A549 treated with AZD2906 at 1 μM for 4 hours (cell line): ENCODE measurements at places on chromosomes 6 and 20. TPM values are rescaled to one million over a fixed set of nuclear protein-coding genes. Genes with fewer than 3 reads are reported as not detected.

TCF21 gene
- total RNA-seq = 0.02 to 0.08 TPM (median 0.05 TPM) in 5 replicates

FOXA2 gene
- 13.0 to 20.1 TPM (median 17.9 TPM) in 5 replicates for total RNA-seq

RNGTT gene
- 6.7 to 9.8 TPM (median 8.1 TPM) in 5 replicates for total RNA-seq

SAMHD1 gene
- 8.3 to 11.5 TPM (median 9.3 TPM) in 5 replicates for total RNA-seq

PNLDC1 gene
- 0.05 to 0.13 TPM (median 0.05 TPM) in 3 of 5 replicates, not detected in the others for total RNA-seq
